T-cell (primary cell): ENCODE measurements at places on chromosomes 5 and 9.
A peak's percentile ranks its signal among the peaks of the same experiment; 100 is the strongest.

GRCh38 chr9:97768746-97769145, 71.6 kb upstream of the XPA start:
- no peak for DNase-seq

GRCh38 chr9:79357194-79357593, 214.6 kb upstream of the TLE4 start:
- DNase-seq: no peak

- DNase-seq: no peak
Measured at GRCh38 chr9:26142631-26143030, 464.4 kb upstream of the TUSC1 start.

DNA sequence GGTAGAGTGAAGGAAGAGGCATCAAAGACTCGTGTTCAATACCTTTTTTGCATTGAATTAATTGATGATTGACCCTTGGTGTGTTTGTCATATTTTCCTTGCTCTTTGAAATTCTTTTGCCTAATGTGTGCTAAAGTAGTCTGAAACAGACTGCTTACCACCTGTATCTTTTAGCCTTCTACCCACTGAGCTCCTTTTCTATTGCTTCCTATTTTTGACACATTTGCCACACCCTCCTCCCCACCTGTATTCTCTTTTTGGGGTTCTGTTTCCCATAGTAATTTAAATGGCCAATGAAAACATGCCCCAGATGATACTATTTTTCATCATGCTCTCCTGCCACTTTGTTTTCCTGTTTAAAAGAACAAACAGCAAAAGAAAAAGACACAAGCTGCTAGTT, 78.5 kb downstream of the ZCCHC7 start:
- no peak for DNase-seq

DNA sequence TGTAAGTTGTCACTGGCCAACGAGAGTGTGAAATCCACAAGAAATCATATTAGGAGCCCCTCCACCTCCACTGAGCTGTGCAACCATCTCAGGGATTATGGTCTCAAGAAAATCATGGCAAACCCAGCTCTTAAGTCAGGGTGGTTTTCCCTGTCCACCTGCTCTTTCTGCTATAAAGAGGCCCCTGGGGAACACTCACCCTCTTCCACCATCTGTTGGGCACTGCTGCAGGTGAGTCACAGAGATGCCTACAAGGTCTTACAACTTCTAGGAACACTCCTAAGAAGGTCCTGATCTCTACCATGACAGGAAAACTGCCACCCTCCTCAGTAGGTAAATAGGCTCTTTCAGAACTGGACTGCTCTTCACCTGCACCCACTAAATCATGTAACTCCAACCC, 61.8 kb downstream of the DRD1 start:
- no peak for DNase-seq

DNA sequence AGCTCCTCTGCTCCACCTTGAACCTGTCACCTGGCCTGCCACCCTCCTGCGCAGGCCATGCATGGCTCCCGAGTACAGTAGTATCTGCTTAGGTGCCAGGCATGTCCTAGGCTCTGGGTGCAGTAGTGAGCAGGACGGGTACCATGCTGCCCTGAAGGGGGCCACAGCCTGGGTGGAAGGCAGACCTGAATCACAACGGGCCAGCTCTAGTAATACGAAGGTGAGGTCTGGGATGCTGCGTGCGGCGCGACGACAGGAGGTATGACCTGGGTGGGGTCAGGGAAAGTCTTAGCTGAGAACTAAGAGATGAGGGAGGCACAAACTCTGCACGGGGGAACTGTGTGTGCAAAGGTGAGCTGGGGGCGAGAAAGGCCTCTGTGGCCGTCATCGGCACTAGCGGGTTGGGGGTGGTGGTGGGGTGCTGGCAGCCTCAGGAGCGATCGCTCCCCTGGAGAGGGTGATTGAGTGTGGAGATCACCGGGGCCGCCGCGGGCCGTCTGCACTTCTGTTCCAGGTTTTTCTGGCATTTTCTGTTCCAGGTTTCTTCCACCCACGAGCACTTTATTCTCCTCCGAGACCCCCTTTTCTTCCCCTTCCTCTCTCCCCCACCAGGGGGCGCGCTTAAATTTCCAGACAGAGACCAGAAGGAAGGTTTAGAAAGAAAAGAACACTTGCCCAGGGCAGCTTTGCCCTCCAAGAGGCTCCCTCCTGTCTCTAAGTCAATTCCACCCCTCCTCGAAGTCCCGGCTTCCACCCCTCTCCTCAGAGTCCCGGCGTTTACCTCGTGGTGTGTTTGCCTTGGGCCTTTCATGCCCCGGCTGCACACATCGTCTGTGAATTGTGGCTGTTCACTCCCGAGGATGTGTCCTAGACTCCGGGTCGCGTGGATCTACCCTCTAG, 15.1 kb downstream of the PDLIM4 start:
- peak; percentile 66 for DNase-seq

- DNase-seq: no peak
Measured at GRCh38 chr9:129635099-129636065, 6.6 kb downstream of the ASB6 start.

DNA sequence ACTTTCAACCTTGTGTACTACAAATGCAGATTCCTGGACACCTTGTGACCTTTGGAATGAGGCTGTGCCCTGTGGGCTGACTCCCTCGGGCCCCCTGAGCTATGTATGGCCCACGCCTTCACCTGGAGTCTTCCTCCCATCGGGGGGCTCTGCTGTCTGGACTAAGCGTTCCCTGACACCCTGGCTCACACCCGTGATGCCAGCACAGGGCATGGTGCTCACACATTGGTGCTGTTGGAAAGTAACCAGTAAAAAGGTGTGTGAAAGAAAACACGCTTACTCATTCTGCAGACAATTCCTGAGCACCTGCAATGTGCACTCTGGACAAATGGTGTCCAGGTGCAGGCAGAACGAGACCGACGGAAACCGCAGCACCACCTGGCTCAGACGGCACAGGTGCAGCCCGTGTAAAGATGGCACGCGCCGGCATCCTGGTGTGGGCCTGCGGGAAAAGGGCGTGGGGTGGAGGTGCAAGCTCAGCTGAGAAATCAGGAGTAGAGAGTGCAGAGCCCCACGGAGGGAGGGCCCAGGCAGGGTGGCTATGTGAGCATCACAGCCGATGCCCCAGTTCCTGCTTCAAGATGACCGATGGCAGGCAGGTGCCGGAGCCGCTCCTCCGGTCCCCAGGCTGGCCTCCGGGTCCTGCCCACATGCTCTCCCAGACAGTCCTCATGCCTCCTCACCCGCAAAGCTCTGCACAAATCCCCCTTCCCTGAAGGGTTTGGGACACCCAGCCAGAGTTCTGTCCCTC, 11.0 kb downstream of the LPCAT1 start:
- no peak for DNase-seq

DNA sequence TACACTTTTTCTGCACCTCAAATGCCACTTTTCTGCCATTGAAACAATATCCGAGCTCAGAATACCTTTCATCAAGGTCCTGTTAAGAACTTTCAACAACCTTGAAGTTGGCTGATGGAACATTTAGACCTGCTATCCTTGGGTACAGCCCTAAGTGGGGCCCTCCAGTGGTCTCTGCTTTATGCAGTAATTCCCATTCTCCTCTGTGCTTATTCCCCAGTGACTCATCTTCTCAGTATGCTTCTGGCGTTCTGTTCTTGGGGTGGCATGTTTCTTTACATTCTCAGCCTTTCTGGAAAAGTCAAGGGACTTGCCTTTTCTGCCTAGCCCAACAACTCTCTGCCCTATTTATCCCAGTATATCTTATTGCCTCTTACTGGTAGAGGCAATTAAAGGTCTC, 7.1 kb downstream of the ANP32B start:
- DNase-seq: no peak

GRCh38 chr5:15797116-15797515, 297.1 kb downstream of the FBXL7 start:
- DNase-seq: no peak

DNA sequence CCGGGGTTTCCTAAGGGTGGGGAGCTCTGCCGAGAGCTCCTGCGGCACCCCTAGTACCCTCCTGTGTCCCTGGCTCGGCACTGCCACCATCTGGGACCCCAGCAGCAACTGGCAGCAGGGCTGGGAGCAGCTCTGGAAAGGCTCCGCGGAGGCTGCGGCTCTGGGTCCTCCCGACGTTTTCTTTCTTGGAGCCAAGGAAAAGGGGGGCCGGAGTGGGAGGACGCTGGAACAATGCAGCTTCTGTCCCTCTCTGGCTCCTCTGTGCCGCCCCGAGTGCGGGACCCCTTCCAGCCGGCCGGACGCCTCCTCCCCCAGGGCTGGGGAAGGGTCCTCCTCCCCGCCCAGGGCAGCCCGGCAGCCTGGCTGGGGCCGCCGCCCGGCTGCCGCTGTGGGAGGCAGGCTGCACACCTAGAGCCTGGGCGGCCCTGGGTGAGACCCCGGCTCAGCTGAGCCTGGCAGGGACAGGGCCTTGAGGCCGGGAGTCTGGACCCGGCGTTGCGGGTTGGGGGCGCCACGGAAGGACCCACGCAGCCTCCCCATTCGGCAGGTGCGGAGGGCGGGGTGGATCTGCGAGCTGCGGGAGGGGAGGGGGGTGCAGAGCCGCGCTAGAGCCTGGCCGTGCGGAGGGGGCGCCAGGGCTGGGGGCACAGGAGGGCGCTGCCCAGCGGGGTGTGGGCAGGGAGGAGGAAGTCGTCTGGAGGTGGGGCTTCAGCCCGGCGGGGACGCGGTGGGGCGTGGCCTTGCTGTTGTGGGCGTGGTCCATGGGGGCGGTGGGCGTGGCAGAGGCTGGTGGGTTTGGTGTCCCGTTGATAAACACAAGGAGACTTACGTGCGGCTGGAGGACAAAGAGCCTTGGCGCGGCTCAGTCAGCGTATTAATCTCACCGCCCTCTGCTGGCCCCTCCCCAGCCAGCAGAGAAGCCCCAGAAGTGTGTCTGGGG, 15.1 kb downstream of the GPSM1 start:
- no peak for DNase-seq

- DNase-seq: no peak
Measured at GRCh38 chr9:17088566-17088965, 46.3 kb upstream of the CNTLN start.

DNA sequence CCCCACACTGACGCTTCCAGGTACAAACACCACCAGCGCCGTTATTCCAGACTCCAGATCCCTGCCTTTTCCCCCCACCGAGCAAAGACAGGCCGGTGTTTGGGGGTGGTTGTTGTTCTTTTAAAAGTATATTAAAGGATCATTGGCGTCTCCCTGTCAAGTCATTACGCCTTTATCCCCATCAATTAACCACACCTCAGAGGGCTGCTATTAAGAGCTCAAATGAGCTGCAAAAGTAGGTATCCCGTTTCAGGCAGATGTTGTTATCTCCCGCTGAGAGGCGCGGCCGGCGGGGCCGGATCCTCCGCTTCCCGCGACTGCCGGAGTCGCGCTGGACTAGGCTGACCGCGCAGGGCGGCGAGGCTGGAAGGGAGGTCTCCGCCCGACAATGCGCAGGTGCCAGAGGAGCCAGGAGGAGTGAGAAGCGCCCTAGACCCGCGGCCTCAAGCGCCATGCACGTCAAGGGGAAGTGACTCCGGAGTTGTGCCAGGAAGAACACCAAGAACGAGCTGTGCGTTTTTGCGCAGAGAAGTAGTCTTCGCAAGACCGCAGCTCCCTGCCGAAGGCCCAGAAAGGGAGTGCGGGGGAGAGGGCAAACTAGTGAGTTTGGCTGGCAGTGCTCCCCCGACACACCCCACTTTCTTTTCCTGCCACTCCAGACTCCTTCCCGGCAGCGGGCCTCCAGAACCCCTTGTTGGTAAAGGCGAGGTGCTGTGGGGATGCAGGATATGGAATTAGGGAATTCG, 8.2 kb downstream of the NR2F1-AS1 start:
- no peak for DNase-seq

- peak; percentile 89 for DNase-seq
Measured at GRCh38 chr9:98101868-98102273, 17.2 kb downstream of the TRIM14 start.
